Uterus (tissue), 4 donors: ENCODE measurements at places on chromosomes 1 and 21.

- DNase-seq = peak; percentile 35
Observed at GRCh38 chr1:236608930-236609726, 4.8 kb upstream of the HEATR1 start.

DNA sequence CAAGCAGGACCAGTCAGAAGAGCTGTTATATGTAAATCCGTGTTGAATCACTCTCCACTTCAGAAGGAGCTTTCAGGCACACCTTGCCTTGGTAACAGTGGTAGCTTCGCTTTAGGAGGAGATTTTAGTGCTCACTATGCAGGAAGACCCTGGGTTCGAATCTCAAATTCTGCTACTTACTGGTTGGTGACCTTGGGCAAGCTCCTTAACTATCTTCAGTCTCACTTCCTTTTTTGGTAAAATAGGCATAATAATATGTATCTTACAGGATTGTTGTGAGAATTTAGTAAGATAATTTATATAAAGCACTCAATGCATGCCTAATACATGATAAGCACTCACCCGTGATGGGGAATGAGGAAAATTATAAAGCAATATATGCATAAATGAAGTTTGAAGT, 46.7 kb upstream of the GPR52 start:
- DNase-seq = no peak

DNA sequence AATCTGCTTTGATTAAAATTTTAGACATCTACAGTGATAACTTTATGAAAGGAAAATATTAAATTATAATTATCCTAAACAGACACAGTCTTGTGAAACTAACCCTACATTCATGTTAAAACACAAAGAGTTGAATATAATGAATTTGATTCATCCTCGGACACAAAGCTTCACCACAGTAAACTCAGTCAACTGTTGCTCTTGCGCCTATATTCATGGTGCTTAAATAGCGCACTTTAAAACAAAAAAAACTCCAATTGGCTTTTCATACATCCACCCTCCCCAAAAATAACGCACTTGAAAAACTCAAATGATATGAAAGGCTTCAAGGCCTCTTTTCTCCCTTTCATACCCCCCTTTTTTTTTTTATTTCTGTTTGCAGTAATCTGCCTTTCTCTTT, 260.3 kb downstream of the FAF1 start:
- no peak for DNase-seq

DNA sequence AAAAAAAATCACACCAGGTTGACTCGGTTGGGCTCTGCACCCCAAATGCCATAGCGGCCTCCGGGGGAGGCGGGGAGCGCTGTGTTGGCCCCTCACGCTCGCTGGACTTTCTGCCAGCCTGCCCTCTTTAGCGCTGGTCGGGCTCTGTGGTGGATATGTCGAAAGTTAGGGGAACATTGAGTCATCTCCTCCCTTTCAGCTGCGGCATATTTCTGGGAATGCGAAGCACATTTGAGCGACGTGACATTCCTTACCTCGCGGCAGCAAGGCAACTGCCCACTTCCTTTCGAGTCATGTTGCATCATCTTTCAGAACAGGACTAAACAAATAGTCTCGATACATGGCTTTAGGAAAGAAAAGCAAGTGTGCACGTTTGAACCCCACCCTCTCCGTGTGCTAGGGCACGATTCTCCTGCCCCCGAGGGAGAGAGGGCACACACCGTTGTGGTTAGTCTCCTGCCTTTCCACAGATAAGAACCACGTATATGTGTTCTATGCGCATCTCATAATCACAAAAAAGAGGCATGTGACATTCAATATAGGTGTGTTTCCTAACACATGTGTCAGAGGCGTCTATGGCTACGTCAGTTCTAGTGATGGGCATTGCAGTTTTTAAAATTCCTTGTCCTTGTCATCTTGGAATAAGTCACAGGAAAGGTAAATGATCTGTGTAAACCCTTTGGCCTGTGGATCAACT, 105.9 kb upstream of the SLC45A1 start:
- no peak for DNase-seq

DNA sequence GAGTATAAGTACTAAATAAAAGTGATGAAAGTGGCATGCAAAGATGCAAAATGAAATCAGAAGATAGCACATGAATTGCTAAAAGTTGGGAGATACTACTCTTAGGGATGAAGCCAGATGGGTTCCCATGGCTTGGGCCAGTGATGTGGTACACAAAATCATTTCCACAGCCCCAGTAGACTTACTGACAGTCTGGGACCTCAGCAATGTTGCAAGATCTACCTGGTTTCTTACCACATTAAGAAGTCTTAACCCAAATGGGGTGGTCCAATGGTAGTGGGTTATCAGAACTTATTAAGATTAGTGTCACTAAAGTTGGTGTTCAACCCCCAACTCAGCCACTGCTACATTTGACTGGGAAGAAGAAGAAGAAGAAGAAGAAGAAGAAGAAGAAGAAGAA, 227.7 kb upstream of the IRF2BP2 start:
- no peak for DNase-seq

DNA sequence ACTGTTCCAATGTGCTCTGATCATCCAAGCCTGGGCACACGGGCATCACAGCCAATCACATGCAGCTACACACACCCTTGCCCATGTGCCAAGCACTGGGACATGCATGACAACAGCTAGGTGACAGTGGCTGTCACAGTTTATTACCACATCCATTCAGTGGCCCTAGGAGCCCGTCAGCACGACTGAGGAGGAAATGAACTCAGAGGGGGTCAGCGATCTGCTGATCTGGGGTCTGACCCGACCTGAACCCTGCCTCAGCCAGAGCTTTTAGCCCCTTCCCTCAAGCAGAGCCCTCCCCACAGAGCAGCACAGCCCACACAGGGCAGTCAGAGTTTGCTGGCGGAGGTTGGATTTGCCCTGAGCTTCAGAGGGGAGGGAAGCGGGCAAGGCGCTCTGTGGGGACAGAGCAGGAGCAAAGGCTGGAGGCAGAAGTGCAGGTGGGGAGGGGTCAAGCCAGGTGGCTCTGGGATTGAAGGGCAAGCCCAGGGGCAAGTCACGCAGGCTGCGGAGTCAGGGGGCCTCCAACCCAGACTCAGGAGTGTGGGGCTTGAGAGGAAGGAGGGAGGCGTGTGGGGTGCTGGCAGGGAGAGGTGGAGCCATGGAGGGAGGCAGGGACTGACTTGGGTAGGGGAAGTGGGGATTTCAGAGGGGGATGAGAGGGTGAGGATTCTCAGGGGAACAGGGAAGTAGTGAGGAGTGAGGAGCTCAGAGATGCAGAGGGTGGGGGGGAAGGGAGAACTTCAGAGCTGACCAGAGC, 10.4 kb downstream of the SH3BGRL3 start:
- no peak for DNase-seq

DNA sequence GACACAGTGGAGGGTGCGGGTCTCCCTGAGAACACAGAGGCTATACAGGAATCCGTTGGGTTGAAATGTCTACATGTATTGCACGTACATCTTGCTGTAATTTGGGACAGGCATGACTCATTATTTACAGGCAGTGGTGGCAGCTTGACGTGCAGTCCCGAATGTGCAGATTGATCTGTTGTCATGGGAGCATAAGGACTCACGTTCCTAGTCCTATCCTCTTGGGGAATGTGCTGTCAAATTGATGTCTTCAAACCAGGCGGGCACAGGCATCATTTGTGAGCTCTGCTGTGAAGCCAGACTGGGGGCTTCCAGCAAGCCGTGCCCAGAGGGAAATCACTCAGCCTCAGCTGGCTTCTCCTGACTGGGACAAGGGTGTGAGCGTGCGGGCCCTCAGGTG, 40.5 kb downstream of the S100B start:
- DNase-seq = no peak

DNA sequence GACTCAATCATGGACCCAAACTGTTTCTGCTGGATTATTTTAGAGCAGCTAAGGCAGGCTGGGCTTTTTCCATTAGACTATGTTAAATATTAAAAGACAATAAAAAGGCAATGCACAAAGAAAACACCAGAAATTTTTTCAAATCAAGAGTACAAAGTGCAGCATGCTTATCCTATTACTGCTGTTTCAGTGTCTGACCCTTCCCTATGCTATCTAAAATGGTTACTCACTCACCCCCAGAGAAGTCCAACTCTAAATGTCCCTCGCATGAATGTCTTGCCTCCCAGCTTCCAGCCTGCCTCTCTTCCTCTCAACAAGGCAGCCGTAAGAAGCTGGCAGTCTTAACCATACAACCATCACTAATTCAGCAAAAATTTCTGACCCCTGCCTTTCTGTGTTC, 108.7 kb upstream of the SYT6 start:
- no peak for DNase-seq

DNA sequence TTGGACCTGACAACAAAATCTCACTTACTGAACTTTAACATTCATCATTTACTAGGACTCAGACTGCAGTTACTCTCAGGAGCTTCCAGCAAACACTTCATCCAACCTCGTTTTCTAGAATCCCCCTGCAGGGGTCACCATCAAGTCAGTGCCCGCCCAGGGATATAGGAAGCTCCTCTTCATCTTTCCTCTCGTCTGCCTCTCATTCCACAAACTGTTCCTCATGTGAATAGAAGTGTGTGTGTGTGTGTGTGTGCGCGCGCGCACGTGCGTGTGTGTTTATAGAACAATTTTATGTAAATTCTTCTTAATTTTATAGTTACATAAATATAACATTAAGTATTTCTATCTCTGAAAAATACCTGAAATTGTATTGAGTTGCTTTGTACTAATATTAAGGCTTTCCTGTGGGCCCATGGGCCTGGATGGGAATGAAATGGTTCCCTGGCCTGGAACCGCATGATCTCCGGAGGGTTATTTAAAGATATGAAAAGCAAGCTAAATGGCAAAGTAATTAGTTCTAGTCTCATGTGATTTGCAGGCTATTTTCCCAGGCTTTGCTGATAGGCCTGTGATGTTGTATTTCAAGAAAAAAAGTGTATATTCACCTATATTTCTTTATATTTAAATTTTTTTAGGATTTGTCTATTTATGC, 21.7 kb upstream of the ABCD3 start:
- DNase-seq = no peak

- no peak for DNase-seq
Observed at GRCh38 chr1:25871704-25872494, 3.6 kb downstream of the PAQR7 start.

- DNase-seq = no peak
Observed at GRCh38 chr1:234515821-234516241, 36.9 kb upstream of the TARBP1 start.

DNA sequence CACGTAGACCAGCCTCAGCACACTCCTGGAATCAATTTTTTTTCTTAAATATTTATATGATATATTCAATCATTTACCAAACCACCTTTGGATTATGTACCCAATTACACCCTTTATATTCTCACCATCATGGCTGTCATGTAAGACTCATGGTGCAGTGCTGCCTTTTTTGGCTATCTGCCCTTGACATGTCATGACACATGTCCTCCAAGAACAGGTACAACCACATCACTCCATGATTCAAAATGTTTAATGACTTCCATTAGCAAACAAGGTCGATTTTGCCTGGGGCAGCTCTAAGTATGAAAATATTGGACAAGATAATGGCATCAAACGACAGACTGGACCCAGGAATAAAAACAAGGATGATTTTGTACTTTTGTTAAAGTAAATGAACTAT, 861.1 kb upstream of the ADAMTS5 start:
- no peak for DNase-seq

DNA sequence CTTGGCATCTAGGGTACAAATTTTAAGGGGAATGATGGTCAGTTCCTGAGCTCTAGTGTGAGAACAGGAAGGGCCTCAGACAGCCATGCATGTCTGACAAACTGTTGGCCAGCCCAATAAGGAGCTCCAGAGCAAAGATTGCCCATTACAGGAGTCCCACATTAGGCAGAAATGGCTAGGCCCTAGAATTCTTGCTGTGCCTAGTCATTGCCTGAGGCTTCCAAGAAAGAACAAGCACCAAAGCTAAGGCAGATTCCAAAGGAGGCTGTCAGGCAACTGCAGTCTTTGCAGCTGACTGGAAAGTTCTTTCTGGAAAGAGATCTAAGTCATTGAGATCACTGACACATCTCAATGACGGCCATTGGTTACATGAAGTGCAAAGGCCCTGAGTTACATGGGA, 3.9 kb upstream of the STIL start:
- DNase-seq = no peak

DNA sequence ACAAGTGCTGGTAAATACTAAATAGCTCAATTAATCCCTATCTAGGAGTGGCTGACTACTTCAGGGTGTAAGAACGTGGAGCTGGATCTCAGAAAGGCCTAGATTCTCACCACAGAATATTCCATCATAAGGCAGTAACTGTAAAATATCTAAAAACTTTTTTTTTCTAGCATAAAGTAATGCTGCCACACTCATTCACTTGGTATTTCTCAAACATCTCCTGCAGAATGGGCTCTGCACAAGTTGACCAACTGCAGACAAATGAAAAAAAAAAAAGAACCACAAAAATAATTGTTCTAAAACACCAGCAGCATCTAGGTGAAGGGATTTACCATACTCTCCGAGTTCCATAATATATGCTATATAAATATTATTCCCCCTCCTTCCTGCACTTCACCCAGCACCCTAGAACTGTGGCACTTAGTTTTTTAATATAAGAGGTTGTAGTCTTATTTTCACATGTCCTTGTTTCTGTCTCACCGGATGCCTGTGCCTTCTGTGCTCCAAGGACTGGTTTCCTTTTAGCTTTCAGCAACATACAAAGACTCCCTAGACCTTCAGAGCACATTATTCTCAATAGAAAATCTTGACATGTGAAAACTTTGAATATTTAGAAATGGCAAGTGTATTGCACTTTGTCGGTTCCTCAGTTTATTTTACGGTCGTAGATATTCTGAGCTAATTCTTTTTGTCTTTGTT, 8.9 kb downstream of the VSIG8 start:
- no peak for DNase-seq

- no peak for DNase-seq
Observed at GRCh38 chr1:248818505-248819374, 7.0 kb downstream of the SH3BP5L start.

GRCh38 chr1:167401260-167401873, 117.0 kb downstream of the CD247 start:
- no peak for DNase-seq

DNA sequence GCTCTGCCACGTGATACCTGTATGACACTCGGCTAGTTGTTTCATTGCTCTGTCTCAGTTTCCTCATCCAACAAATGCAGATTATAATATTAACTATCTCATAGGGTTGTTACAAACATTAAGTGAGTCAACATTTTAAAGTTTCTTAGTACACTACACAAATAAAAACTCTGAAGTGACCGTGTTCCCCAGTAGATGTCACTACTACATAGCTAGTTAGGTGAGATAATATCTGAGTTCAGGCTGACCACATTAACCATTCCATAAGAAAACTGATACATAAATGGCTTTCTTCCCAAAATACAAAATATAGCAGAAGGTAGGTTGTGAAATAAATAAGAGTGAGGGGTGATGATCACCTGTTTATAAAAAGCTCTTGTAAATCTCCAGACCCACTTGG, 214.1 kb downstream of the NUF2 start:
- DNase-seq = no peak
